ENCODE measurements at places on chromosomes 4 and X. TPM values are rescaled to one million over a fixed set of nuclear protein-coding genes. Genes with fewer than 3 reads are reported as not detected.

UGT2A3 gene
- not detected for total RNA-seq

- DNase-seq = no peak
These were observed 273.5 kb downstream of the C4orf33 start for GRCh38 chr4:129369361-129370010.

DNA sequence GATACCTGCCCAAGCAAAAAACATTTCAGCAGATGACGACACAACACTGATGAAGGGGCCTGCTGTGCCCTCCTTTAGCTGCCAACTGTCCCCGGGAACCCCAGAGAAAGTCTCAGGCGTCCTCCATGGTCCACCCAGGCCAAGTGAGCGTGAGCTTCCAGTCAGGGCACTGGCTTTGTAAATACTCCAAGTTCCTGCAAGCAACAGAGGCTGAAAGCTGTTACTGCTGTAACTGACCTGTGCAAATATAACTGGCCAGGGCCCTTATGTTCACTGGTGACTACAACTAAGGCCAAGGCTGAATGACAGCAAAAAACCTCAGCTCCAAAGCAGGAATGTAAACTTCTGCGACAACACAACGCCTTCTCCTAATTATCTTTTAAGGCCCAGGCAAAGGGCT is 8.2 kb downstream of the WDR1 start:
- no peak for DNase-seq

- DNase-seq = no peak
These were observed 84.3 kb upstream of the AFF2 start for GRCh38 chrX:148416142-148416541.

DNA sequence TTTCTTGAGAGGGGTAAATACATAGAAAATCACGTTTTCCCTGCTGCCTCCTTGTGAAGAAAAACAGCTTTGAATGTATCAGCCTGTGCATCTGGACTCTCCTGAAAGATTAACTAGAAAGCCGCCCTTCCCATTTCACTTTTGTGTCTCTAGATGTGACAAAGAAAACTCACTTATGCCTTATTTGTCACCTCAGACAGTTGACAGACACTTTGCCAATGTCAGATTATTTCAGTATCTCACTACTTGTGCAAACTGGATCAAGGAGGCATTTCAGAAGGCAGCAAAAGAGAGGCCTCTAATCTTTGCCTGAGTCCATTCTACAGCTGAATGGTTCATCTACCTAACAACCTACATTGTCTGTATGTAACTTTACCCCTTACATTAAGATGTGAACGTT is 754.9 kb downstream of the RPA4 start:
- DNase-seq = no peak

DNA sequence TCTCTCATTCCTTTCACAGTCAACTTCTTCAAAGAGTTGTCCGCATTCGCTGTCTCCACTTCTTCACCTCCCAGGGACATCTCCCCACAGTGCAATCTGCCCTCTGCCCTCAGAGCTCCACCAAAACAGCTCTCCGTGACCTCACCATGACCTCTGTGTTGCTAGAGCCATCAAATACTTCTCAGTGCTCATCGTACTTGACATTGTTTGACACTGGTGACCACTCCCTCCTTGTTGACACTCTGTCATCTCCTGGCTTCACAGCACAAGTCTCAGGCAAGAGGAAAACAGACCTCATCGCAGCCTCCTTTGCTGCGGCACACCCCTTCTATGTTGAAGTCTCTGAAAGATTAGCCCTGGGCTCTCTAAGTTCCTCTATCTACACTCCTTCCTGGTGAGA is 90.5 kb upstream of the CCDC160 start:
- no peak for DNase-seq

GRCh38 chr4:10121568-10122208 is 5.1 kb upstream of the WDR1 start:
- no peak for DNase-seq

DNA sequence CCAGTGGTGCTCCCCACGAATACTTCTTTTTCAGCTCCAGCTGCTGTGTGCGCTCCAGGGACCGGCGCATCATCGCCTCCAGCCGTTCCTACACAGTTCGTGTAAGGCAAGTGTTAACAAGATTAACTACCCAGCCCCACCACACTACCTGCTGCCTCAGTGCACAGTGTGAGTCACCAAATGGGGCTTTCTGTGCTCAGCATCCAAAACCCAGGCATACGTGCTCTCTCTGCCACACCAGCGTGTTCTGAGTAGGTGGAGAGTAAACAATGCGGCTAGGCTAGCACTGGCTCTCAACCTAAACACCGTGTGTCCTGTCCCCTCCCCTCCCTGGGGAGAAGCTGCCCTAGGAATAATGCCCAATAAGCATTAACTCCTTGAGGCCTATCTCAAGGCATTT is 60.0 kb downstream of the MAP7D2 start:
- DNase-seq = no peak

GRCh38 chr4:187469627-187470026 is 525.9 kb upstream of the ZFP42 start:
- DNase-seq = no peak

DNA sequence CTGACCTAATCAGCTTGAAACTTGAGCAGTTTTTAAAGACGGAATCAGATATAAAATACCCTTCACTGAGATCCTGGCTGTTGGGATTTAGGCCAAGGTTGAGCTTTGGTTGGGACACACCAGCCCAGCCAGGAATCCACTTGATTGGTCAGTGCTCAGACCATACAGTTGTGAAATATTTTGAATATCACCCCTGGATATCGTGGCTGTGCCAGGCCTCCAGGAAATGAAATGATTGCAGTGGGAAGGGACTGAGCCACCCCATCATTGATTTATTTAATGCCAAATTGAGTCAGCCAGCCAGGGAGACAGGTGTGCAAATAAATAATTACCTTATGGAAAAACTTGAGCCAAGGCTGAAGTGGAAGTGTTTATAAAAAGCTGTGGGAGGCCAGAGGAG is 128.4 kb upstream of the SCML1 start:
- no peak for DNase-seq

Measured in LHCN-M2 (cell line).